ENCODE measurements at places on chromosomes 7 and 10.

- no peak for DNase-seq
These were observed 32.5 kb downstream of the RHEB start for GRCh38 chr7:151487228-151487627.

DNA sequence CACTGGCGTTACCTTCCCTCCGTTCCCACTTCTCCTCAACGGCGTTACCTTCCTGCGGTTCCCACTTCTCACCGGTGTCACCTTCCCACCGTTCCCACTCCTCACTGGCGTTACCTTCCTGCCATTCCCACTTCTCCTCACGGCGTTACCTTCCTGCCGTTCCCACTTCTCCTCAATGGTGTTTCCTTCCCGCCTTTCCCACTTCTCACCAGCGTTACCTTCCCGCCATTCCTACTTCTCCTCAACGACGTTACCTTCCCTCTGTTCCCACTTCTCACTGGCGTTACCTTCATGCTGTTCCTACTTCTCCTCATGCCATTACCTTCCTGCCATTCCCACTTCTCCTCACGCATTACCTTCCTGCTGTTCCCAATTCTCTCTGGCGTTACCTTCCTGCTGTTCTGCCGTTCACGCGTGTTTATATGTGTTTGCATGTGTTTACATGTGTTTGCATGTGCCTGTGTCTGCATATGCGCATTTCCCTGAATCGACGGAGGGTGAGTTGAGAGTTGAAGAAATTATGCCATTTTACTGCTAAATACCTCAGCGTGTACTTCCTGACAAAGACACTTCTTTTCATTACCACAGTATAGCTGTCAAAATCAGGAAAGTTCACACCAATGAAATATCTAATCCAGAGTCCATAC is 23.2 kb upstream of the CFAP46 start:
- DNase-seq: no peak

GRCh38 chr7:129465080-129465479 is 30.8 kb downstream of the STRIP2 start:
- DNase-seq: no peak

DNA sequence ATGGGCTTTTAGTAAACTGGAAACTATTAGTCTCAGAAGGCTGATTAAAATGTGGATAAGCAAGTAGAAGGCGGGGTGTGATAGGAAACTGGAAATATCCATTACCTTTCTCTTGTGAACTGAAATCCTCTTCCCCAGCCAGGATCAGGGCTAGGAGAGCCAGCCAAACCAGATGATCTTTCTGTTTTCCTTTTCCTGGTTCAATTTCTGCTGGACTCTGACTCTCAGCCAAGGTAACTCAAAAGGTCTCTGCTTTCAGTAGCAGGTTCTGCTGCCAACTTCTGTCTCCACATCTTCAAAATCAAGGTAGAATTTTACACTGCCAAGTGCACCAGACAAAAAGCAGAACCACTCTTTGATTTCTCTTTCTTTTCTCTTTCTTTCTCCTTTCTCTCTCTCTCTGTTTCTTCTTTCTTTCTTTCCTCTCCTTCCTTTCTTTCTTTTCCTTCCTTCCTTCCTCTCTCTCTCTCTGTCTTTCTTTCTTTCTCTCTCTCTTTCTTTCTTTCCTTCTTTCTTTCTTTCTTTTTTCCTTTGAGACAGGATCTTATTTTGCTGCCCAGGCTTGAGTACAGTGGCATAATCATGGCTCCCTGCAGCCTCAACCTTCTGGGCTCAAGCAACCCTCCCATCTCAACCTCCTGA is 30.8 kb downstream of the OTUD1 start:
- DNase-seq: no peak

- DNase-seq: peak; percentile 26
These were observed 194.4 kb downstream of the TPST1 start for GRCh38 chr7:66399566-66399965.

- peak; percentile 12 for DNase-seq
These were observed 179.2 kb upstream of the MBL2 start for GRCh38 chr10:52951824-52952223.

- no peak for DNase-seq
These were observed 28.2 kb upstream of the C10orf53 start for GRCh38 chr10:49651039-49651835.

DNA sequence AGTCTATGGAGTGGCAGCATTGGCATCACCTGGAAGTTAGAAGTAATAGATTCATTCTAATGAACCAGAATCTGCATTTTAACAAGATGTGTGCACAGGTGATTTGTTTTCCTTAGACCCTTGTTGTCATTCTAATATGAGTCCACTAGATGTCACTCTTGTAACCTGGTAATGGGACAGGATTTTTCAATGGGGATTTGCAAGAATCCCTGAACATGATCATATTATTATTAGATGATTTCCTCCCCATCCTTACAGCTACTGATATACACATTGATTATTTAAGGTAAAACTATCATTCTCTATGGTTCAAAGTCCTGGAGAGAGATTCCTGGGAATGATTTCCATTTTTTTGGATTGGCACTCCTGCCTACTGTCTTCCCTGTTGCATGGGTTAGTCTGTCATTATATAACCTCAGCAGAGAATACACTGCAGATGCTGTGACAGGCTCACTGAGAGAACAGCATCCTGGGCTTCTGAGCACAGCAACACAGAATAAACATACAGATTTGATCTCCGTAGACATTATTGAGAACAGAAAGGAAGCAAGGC is 194.9 kb downstream of the SUGCT start:
- peak; percentile 66 for DNase-seq

DNA sequence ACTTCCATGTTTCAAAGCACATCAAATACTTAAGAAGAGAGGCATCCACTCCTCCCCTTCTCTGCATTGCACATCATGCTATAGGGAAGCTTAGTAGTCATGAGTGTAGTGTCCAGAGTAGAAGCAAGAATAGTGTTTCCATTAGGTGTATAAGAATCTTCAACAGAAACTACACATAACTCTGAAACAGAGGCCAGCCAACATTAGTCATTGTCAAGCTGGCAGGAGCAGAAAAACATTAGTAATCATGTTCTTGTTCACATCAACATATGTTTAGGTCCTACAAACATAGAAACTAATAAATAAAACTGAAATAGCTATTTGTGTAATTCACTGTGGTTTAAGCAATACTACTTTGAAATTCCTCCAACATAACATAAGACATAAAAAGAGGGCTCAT is 370.2 kb downstream of the PPP1R3A start:
- DNase-seq: no peak

GRCh38 chr7:34133356-34133982 is 228.1 kb downstream of the BMPER start:
- DNase-seq: peak; percentile 80

DNA sequence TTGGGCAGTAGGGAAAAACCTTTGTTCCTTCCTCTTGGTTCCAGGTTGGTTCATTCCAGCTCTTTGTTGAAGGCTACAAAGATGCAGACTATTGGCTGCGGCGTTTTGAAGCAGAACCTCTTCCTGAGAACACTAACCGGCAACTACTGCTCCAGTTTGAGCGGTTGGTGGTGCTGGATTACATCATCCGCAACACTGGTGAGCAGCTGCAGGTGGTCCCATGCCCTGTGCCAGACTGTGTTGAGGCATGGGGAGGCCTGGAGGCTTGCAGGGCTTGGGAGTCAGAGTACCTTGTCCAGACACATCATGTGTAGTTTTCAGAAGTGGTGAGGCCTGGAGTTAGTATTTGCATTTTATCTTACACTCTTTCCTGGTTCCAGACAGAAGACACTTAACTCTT is 16.3 kb downstream of the PI4K2A start:
- no peak for DNase-seq

All from fibroblast of skin of back (primary cell).